ENCODE measurements at places on chromosomes 13 and 19. TPM values are rescaled to one million over a fixed set of nuclear protein-coding genes. Genes with fewer than 3 reads are reported as not detected.

The ANGPTL8 gene
- not detected for total RNA-seq

The IFNL3 gene
- total RNA-seq: not detected

The ZNF382 gene
- 9.1 TPM for total RNA-seq

The SWSAP1 gene
- 0.78 TPM for total RNA-seq

The LCP1 gene
- total RNA-seq: 0.13 TPM

The HTR2A gene
- not detected for total RNA-seq

The BST2 gene
- 210 TPM for total RNA-seq

The PCSK4 gene
- 0.59 TPM for total RNA-seq

The DCT gene
- total RNA-seq: not detected

The NKPD1 gene
- total RNA-seq: 0.13 TPM

The TMEM255B gene
- 19.1 TPM for total RNA-seq

The FCGBP gene
- total RNA-seq: 0.04 TPM

The APBA3 gene
- 17.5 TPM for total RNA-seq

The NOTCH3 gene
- total RNA-seq: 1.1 TPM

DNA sequence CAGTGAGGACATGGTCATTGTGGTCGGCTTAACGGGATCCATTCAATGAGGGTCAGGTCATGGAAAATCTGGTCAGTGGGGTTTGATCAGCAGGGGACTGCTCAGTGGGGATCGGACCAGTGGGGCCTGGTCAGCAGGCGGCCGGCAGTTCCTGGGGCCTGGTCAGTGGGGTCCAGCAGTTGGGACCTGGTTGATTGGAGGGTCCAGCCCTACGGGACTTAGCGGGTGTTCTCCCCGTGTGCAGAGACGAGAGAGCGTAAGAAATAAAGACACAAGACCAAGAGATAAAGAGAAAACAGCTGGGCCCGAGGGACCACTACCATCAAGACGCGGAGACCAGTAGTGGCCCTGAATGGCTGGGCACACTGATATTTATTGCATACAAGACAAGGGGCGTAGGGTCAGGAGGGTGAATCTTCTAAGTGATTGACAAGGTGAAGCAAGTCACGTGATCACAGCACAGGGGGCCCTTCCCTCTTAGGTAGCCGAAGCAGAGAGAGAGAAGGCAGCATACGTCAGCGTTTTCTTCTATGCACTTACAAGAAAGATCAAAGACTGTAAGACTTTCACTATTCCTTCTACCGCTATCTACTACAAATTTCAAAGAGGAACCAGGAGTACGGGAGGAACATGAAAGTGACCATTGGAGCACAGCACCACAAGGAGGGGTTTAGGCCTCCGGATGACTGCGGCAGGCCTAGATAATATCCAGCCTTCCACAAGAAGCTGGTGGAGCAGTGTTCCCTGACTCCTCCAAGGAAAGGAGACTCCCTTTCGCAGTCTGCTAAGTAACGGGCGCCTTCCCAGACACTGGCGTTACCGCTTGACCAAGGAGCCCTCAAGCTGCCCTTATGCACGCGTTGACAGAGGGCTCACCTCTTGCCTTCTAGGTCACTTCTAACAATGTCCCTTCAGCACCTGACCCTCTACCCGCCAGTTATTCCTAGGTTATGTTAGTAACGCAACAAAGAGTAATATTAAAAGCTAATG, 62.1 kb upstream of the TPM4 start:
- no peak for DNase-seq

GRCh38 chr13:24060993-24061392, 99.5 kb upstream of the SPATA13 start:
- DNase-seq: no peak

- no peak for DNase-seq
Measured at GRCh38 chr19:19627621-19628500, at the start of gene LPAR2. Gene LPAR2, minus strand, starts transcription at chr19:19628220. Its CDS starts 945 bp downstream, at chr19:19627275.

GRCh38 chr13:113078902-113079780, 26.4 kb upstream of the F7 start:
- DNase-seq: no peak

DNA sequence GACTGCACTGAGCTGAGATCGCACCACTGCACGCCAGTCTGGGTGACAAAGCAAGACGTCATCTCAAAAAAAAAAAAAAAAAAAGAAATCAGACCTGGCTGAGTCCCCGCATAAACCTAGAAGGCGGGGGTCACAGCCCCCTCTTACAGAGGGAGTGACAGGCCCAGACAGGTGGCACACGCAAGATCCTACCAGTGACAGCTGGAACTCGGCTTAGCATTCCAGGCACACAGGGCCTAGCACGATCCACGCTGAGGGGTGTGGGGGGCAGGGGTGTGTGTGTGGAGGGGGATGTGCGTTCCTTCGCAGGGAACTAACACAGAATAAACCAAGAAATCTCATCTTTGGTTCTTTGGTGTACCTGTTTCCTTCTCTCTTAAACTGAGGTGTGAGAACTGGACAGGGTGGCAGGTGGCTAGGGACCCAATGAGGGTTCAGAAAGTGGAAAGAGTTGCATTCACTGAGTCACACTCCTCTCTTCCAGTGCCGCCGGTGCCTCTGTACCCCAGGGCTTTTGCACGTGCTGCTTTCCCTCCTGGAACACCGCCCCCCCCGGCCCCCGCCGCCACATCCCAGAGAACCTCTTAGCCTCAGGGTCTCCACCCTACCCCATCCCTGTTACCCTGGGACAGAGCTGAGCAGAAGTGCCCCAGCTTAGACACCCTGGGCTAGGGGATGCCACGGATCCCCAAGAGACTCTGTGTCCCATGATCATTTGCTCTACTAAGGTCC, 5.0 kb downstream of the SGTA start:
- DNase-seq: no peak

DNA sequence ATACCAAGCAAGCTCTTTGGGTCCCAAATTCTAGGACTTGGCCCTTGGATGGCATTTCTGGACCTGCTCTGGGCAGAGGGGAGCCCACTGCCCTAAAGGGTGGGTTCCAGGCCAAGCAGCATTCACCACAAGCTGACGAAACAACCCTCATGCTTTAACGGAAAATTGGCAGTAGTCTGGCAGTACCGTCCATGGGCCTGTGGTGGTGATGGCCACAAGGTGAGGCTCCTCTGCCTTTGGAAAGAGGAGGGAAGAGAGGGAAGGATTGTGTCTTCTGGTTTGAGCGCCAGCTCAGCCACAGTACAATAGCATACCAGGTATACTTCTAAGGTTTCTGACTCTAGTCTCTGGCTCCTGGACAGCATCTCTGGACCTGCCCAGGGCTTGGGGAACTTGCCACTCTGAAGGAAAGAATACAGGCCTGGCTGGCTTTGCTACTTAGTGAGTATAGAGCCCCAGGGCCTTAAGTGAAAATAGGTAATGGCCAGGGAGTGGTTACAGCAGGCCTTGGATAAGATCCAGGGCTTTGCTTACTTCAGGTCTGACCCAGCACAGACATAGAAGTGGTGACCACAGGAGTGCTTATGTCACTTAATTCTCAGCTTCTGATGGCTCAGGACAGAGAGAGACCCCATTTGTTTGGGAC, 595.5 kb downstream of the LMO7 start:
- no peak for DNase-seq

DNA sequence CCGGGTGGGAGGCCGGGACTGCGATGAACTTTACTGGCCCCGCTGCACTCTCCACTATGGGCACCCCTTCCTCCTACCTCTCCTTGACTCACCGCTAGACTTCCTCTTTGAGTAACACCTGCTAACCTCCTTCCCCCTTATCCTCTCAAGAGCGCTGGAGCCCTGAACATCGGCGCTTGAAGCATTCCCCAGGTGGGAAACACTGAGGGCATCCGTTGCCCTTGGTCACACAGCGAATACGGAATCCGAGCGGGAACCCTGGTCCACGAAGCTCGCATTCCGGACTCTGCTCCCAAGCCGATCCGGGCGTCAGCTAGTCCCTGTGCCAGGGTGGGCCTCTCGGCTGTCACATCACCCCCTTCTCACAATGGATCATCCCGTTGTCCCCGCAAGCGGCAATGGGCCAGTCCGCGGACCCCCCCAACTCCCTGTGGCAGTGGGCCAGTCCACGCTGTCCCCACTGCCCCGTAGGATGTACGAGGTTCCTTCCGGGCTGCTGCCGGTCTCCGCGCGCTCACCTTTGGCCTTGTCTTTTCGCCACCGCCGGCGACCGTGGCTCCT, 4.2 kb downstream of the LIPE start:
- no peak for DNase-seq

DNA sequence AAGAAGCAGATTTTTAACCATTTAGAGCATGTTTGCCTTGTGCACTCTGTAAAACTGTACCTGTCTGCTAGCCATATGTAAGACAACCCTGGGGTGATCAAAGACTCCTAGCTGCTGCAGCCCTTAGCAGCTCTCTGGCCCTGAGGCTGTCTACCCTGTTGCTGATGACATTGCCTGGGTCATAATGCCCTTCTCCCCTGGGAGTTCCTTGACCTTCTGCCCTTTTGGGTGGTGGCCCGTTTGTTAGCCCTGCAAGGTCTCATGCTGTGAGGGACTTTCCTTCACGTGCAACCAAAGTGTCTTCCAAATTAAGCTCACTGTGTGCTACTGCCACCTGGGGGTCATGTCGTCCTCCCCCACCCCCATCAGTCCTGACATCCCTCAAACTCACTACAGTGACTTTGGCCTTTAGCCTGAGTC, 7.4 kb downstream of the GPC6 start:
- DNase-seq: no peak

GRCh38 chr19:19064811-19065745, 1.3 kb downstream of the SLC25A42 start:
- no peak for DNase-seq

DNA sequence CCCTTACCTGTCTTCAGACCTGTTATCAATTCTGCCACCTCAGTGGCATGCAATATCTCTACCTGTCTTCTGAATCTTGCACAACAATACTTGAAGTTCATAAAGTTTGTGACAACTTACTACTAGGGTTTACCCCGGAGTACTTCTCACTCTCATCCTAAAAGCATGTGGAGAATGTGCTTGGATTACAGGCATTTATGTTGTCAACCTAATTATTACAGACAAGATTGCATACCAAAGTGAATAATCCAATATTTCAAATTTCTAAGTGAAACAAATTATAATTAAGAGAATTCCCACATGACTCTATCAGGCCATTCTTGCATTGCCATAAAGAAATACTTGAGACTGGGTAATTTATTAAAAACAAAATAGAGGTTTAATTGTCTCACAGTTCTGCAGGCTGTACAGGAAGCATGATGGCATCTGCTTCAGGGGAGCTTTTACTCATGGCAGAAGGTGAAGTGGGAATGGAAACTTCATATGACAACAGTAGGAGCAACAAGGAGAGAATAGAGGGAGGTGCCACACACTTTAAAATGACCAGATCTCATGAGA, 661.0 kb upstream of the SPRY2 start:
- DNase-seq: no peak

- DNase-seq: no peak
Measured at GRCh38 chr13:83879431-83880171, 2.7 kb downstream of the SLITRK1 start.

GRCh38 chr19:8085598-8086408, 33.2 kb downstream of the CCL25 start:
- DNase-seq: no peak

- DNase-seq: no peak
Measured at GRCh38 chr19:38731654-38732301, 12.5 kb downstream of the CAPN12 start.

DNA sequence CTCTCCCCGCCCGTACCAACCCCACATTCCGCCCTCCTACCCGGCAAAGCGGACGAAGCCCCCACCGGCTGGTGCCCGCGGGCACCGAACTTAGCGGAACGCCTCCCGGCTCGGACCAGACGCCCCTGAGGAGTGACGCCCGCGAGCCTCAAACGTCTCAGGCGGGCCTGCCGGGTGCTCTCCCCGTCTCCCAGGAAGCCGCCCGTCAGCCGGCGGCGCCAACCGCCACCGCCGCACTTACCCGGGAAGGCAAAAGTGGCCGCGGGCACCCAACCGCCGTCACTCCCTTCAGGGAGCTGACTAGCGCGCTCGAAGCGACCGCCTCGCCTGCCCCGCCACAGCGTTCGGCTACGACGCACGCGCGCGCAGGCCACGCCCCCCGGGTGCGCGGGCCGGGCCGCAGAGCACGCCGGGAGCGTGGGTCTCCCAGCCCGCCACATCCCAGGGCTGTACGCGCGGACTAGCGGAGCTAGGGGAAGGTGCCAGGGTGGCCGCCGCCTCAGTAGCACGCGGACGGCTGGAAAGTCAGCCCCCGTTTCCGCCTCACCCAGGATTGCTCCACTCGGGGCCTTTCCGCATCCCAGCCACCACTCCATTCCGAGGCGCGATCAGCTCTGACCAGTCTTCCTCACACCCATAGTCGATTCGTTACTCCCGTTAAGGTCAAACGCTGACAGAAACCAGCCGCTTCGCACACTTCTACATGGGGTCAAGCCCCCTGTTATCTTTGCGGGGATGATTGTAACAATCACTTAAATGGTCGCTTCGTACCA, at the start of gene TEX30:
Gene TEX30 (minus strand): TSS at position 346 of the 773 bp plus-strand sequence. CDS start 3,760 bp downstream, outside the sequence.
- peak; percentile 33 for DNase-seq

GRCh38 chr13:66518068-66518467, 712.1 kb downstream of the PCDH9 start:
- no peak for DNase-seq

DNA sequence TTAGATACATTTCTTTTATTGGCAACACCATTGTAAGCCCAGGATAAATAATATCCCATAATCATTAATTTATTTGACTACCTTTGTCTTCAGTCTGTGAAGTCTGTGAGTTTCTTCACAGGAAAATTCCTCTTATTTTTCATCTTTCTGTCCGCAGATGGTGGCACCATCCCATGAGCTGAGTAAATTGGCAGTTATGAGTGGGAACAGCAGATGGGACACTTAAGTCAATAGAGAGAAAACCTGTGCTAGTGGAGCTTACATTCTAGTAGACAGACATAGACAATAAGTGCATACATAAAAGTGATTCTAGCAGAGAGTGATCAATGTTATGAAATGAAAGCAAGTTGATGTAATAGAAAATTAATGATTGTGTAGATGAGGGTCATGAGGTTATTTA, 638.2 kb upstream of the MIR17HG start:
- DNase-seq: no peak

GRCh38 chr19:1690699-1691307, 38.4 kb upstream of the TCF3 start:
- no peak for DNase-seq

DNA sequence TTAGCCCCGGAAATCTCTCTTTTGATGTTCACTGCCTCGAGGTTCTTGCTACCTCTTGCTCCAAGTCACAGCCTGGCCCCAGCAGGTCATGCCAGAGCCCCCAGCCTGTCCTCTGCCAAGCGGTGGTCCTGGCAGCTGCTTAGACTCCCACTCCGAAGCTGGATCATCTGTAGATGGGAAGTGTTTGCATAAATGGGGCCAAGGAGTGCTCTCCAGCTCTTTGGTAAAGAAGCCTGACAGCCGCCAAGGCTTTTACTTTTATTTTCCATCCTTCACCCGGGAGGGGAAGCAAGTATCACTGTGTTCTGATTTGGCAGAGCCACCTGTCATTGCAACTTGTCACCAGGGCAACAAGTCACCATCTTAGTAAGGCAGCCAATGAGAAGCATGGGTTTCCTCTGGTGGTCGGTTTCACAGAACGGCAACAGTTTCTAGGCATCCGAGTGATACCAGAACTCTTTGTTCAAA, 10.6 kb upstream of the RETN start:
- no peak for DNase-seq
